ENCODE measurements at places on chromosomes 1 and 21.

DNA sequence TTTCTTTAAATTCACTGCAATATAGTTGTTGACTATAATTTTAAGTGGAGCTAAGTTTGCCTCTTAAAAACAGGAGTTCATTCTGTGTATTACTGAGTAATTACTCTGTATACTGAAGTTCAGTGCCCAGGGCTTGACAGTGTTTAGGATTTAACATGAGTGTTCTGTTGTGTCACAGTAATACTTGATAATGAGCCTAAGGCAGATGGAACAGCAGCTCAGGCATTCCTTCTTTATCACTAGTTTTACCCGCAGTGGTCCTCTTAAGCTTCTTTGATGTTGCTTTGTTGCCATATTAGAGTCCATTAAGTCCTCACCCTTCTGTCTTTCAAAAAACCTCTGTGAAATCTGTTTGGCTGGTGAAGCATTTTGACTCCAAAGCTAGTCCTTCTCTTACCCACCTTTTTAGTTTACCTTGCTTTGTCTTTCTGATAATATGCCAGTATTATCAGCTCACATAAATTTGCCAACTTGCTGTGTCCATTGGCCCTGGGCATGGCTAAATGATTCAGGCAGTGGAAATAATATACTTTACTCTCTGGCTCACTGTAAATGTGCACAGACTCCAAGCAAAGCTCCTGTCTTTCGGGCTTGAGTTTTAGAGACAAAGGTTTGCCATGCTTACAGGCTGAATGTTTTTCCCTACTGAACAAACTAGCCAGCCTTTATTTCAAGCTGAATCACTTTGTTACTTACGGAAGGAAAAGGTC lies 17.7 kb downstream of the HIPK1 start:
- H3K4me1 ChIP-seq: no peaks in the 10 kb centered on the region
- H3K4me3 ChIP-seq: no peak overlapping the region
- no peaks in the 10 kb centered on the region for H3K36me3 ChIP-seq
- no peak for DNase-seq

DNA sequence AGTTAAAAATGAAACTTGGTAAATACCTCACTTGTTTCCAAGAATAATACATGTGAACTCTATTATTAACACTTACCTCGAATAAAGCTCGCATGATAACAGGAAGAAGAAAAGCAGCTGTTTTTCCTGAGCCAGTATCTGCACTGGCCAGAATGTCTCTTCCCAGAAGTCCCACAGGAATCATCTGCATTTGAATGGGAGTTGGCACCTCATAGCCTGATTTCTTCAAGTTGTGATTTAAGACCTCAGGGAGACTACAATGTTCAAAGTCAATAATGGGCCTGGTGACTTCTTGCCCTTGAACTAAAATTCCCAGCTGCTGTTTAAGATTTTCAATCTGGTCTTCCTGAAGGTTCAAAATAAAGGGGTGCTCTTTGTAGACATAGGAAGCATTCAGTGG lies 3.8 kb downstream of the DDX59 start:
- peaks cover 18% of the 10 kb centered on the region for H3K4me1 ChIP-seq
- no peaks in the 10 kb centered on the region for H3K36me3 ChIP-seq
- DNase-seq: peak; percentile 51

GRCh38 chr1:90753556-90753955 lies 36.5 kb upstream of the BARHL2 start:
- H3K27me3 ChIP-seq: no peaks in the 10 kb centered on the region
- no peak overlapping the region for H3K4me3 ChIP-seq
- no peak overlapping the region for H3K27ac ChIP-seq
- H3K36me3 ChIP-seq: no peaks in the 10 kb centered on the region
- DNase-seq: no peak

- peak; percentile 44 for DNase-seq
- H3K36me3 ChIP-seq: no peaks in the 10 kb centered on the region
- peaks cover 11% of the 10 kb centered on the region for H3K4me1 ChIP-seq
- no peaks in the 10 kb centered on the region for H3K27me3 ChIP-seq
These were observed 1271.4 kb downstream of the KCNT2 start for GRCh38 chr1:195336812-195337211.

- H3K4me1 ChIP-seq: 0 out of 2 replicates have a peak, but pooled peaks cover 3% of the 10 kb centered on the region
- H3K36me3 ChIP-seq: no peaks in the 10 kb centered on the region
- H3K27me3 ChIP-seq: no peaks in the 10 kb centered on the region
- H3K27ac ChIP-seq: no peak overlapping the region
- H3K4me3 ChIP-seq: no peak overlapping the region
- DNase-seq: no peak
These were observed 47.0 kb upstream of the RBM15 start for GRCh38 chr1:110292031-110292741.

DNA sequence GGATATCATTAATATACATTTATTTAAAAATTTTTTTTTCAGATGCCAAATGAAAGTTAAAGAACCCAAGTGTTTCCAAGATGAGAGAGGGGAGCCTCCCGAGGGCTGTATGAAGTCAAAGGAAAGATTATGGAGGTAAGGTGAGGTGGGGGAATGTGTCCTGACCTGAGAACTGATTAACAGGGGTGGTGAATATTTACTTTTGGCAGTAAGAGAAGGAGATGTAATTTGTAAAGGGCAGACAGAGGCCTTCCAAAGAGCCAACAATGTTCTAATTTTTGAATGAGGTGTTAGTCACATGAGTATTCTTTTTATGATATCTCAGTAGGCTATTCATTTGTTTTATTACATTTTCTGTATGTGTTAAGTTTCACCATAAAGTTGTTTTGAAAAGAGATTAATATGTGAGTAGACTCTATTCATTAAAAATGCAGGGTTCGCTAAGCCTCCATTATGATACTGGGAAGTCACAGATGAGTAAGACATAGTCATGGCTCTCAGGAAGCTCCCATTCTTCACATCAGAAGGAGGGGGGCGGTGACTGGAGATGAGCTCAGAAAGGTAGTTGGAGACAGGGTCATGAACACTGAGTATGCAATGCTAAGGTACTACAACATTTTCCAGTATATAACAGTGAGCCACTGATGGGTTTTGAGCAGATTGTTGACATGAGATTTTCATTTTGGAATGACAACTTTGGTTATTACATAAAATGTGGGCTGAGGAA lies 62.4 kb upstream of the TNFSF18 start:
- H3K27me3 ChIP-seq: no peaks in the 10 kb centered on the region
- no peaks in the 10 kb centered on the region for H3K4me1 ChIP-seq
- no peak overlapping the region for H3K4me3 ChIP-seq
- H3K27ac ChIP-seq: no peak overlapping the region
- H3K36me3 ChIP-seq: no peaks in the 10 kb centered on the region

DNA sequence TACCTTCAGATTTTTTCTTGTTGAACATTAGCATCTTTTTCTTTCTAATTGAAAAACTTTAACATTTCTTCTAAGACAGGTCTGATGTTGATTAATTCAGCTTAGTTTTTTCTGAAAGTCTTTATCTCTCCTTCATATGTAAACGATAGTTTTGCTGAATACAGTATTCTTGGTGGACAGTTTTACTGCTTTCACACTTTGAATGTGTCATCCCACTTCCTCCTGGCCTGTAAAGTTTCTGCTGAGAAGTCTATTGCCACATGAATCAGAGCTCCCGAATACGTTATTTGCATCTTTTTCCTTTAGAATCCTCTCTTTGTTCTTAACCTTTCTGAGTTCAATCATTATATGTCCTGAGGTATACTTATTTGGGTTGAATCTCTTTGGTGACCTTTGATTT lies 344.2 kb downstream of the OLFM3 start:
- no peak overlapping the region for H3K27ac ChIP-seq
- H3K4me3 ChIP-seq: no peak overlapping the region
- no peaks in the 10 kb centered on the region for H3K36me3 ChIP-seq
- H3K4me1 ChIP-seq: peaks cover 16% of the 10 kb centered on the region
- peak; percentile 27 for DNase-seq
- no peaks in the 10 kb centered on the region for H3K27me3 ChIP-seq

- peak; percentile 23 for DNase-seq
- H3K4me3 ChIP-seq: no peak overlapping the region
- H3K27ac ChIP-seq: 0 out of 2 replicates have a peak overlapping the region, but pooled peaks have one; percentile 12
- no peaks in the 10 kb centered on the region for H3K27me3 ChIP-seq
- peaks cover 18% of the 10 kb centered on the region for H3K36me3 ChIP-seq
- peaks cover 14% of the 10 kb centered on the region for H3K4me1 ChIP-seq
These were observed 69.8 kb downstream of the MPZL1 start for GRCh38 chr1:167791281-167792187.

DNA sequence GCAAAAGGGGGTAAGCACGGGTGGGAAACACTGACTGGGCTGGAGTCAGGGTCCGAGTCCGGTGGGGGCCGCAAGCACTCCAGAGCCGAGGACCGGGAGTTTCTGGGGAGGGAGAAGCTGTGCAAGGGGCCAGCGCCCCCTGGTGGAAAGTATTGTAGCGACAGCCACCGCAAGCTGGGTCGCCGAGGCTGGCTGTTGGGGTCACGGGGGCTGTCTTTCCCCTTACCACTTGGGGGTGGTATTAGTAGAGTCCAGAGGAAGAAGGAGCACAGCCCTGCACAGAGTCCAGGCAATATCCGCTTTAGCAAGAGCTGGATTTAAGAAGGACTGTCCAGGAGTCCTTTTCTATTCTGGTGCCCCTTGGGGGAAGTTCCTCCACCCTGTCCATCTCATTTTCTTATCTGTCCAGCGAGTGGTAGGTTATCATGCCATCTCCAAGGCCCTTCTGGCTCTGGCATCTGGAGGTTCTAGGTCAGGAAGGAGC lies 17.9 kb upstream of the ETV3 start:
- peaks cover 10% of the 10 kb centered on the region for H3K4me1 ChIP-seq
- H3K27ac ChIP-seq: no peak overlapping the region
- DNase-seq: peak; percentile 93
- no peaks in the 10 kb centered on the region for H3K27me3 ChIP-seq
- H3K36me3 ChIP-seq: no peaks in the 10 kb centered on the region

DNA sequence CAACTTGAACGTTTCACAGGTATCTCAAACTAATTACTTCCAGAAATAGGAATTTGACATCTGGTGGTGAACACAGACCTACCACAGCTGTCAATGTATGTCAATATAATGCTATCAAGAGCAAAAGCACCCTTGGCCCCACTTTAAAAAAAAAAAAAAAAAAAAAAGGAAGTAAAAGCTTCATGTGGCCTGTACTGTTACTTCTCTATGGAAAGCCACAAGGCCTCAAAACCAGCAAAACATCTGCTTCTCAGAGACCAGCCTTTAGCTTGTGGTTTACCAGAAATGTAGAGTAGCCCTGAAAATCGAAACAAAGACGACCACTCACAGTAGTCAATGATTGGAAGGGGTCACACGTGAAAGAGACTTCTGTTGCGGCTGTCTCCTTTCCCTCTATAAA lies 109.6 kb downstream of the SLC45A1 start:
- no peak overlapping the region for H3K4me3 ChIP-seq
- peaks cover 43% of the 10 kb centered on the region for H3K4me1 ChIP-seq
- no peak overlapping the region for H3K27ac ChIP-seq
- H3K27me3 ChIP-seq: no peaks in the 10 kb centered on the region

GRCh38 chr1:232211149-232211548 lies 418.8 kb downstream of the SIPA1L2 start:
- no peaks in the 10 kb centered on the region for H3K27me3 ChIP-seq
- H3K27ac ChIP-seq: no peak overlapping the region
- peak; percentile 78 for DNase-seq
- no peak overlapping the region for H3K4me3 ChIP-seq

- no peaks in the 10 kb centered on the region for H3K27me3 ChIP-seq
- H3K4me1 ChIP-seq: peaks cover 17% of the 10 kb centered on the region
- H3K4me3 ChIP-seq: no peak overlapping the region
- DNase-seq: no peak
These were observed 78.0 kb downstream of the MPZL1 start for GRCh38 chr1:167799747-167800146.

DNA sequence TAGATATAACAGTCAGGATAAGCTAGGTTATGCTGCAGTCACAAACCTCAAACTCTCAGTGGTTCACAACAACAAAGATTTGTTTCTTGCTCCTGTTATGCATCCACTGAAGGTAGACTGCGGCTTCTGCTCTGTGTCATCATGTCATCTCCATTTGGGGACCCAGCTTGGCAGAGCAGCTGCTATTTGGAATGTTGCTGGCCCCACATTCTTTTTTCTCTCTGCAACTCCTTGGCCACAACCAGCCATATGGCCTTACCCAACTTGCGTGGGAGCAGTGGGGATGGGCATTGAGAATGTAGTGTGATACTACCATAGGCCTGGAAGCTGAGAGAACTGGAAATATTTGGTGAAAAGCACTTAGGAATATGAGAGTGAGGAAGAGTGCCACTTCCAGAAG lies 26.4 kb downstream of the AGO4 start:
- H3K4me1 ChIP-seq: no peaks in the 10 kb centered on the region
- DNase-seq: no peak
- no peaks in the 10 kb centered on the region for H3K27me3 ChIP-seq
- peaks cover 6% of the 10 kb centered on the region for H3K36me3 ChIP-seq
- no peak overlapping the region for H3K4me3 ChIP-seq

- H3K27me3 ChIP-seq: no peaks in the 10 kb centered on the region
- H3K4me1 ChIP-seq: peaks cover 10% of the 10 kb centered on the region
- H3K4me3 ChIP-seq: no peak overlapping the region
- H3K27ac ChIP-seq: no peak overlapping the region
- no peaks in the 10 kb centered on the region for H3K36me3 ChIP-seq
These were observed 38.8 kb upstream of the ADORA3 start for GRCh38 chr1:111542187-111542586.

GRCh38 chr1:20179371-20180128 lies 6.3 kb upstream of the UBXN10 start:
- H3K27me3 ChIP-seq: 0 out of 2 replicates have a peak, but pooled peaks cover 4% of the 10 kb centered on the region
- no peaks in the 10 kb centered on the region for H3K36me3 ChIP-seq
- H3K27ac ChIP-seq: no peak overlapping the region
- no peak overlapping the region for H3K4me3 ChIP-seq

- H3K36me3 ChIP-seq: no peaks in the 10 kb centered on the region
- H3K27ac ChIP-seq: no peak overlapping the region
- peaks cover 100% of the 10 kb centered on the region for H3K27me3 ChIP-seq
- peak overlapping the region; percentile 52 for H3K4me3 ChIP-seq
- peak; percentile 40 for DNase-seq
- peaks cover 21% of the 10 kb centered on the region for H3K4me1 ChIP-seq
These were observed 5.7 kb downstream of the DMRTA2 start for GRCh38 chr1:50417507-50417906.

- H3K4me3 ChIP-seq: no peak overlapping the region
- H3K27ac ChIP-seq: no peak overlapping the region
- H3K36me3 ChIP-seq: no peaks in the 10 kb centered on the region
- DNase-seq: no peak
- H3K27me3 ChIP-seq: no peaks in the 10 kb centered on the region
These were observed 6.3 kb downstream of the MX2 start for GRCh38 chr21:41367945-41368734.

GRCh38 chr1:226993814-226994585 lies 53.9 kb downstream of the COQ8A start:
- H3K27ac ChIP-seq: no peak overlapping the region
- no peaks in the 10 kb centered on the region for H3K4me1 ChIP-seq

- DNase-seq: no peak
- H3K4me3 ChIP-seq: no peak overlapping the region
- H3K36me3 ChIP-seq: no peaks in the 10 kb centered on the region
- H3K4me1 ChIP-seq: no peaks in the 10 kb centered on the region
These were observed 19.0 kb downstream of the MPZ start for GRCh38 chr1:161290779-161291178.

DNA sequence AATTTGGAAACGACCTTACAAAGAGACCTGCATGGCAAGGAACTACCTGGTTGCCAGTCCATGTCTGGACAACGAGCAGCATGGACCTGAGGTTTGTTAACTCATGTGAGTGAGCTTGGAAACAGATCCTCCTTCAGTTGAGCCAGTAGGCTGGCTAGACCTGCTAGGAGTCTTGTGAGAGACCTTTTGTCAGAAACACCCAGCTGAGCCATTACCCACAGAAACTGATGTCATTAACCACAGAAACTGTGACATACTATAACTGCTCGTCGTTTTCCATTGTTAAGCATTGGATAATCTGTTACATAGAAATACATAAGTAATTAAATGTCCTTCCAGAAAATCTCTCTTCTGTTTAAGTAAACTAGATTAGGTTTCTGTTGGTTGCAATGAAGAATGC lies 211.1 kb upstream of the C21orf91 start:
- no peaks in the 10 kb centered on the region for H3K4me1 ChIP-seq
- no peak overlapping the region for H3K27ac ChIP-seq
- no peak overlapping the region for H3K4me3 ChIP-seq
- H3K36me3 ChIP-seq: no peaks in the 10 kb centered on the region
- no peaks in the 10 kb centered on the region for H3K27me3 ChIP-seq
- DNase-seq: no peak

Data from GM23338 (cell line).